Activated CD4-positive, alpha-beta memory T cell treated with anti-CD3 and anti-CD28 coated beads for 36 hours (primary cell): ENCODE measurements at places on chromosomes 2 and 18. TPM values are rescaled to one million over a fixed set of nuclear protein-coding genes. Genes with fewer than 3 reads are reported as not detected.

DNA sequence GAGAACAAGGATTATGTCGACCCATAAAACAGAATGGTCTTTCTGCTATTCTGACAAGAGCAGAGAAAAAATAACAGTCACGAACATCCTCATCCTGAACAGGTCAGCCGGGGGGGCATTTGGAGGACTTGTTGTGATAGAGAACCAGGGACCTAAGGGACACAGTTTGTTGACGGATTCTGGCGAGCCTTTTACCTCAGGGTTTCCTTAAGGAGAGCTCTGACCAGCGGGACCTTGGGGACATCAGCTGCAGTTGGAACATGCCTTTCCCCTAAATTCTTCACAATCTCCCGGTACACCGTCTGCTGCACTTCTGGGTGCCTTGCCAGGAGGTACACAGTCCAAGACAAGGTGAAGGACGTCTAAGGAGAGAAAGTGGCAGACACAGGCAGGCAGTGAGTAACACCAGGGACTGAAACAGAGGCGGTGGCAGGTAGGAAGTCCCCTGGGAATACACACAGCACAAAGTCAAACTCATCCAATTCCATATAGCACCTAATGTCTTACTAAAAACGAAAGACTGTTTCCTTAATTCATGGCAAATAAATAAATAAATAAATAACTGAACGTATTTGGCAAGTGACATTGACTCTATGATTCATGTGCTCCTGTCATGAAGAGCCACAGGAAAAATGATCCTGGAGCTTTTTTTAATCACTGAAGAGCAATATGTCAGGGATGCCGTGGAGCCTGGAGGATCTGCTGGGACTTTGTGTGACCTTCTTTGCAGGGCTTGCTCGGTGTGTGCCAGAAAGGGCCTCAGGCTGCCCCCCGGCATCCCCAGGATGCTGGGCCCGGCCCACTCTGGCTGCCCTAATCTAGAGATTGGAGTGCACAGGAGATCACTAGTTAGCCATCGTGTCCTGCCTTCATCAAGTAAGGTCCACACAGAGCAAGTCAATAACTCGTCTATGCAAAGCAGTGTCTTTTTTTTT, 24.7 kb downstream of the CYP27C1 start:
- no peak for DNase-seq
- H3K4me3 ChIP-seq: no peak overlapping the region
- H3K36me3 ChIP-seq: no peaks in the 10 kb centered on the region
- H3K27ac ChIP-seq: no peak overlapping the region

DNA sequence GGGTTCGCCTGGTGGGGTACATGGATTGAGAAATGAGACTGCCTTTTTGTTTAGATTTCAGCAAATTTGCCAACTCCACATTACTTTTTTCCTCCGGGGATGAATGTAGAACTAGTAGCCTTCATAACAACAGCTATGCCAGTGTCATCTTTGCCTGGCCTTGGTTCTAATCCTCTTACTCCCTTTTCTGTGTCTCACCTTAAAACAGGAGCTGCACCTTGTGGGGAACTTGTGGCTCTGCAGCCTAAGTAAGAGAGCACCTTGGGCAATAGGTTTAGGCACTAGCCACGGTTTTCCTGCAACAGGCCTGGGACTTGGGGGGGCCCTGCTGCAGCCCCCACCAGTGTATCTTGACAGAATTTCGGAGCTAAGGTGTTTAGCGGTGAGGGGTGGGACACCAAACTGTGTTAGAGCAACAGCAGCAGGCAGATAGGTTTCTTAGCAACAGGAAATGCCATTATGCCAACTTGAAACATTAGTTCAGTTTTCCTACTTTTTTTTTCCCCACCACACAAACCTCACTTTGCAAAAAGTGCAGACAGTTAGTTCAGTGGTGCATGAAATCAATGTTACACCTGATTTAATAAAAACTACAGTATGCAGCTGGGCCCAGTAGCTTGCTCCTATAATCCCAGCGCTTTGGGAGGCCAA, 173.7 kb downstream of the PRKCE start:
- H3K36me3 ChIP-seq: no peaks in the 10 kb centered on the region
- H3K27ac ChIP-seq: no peak overlapping the region
- H3K4me3 ChIP-seq: no peak overlapping the region
- H3K27me3 ChIP-seq: no peaks in the 10 kb centered on the region

Gene RUFY4
- total RNA-seq: 1.8 TPM

Gene POTEC
- not detected for total RNA-seq

- no peak for DNase-seq
- H3K27ac ChIP-seq: no peak overlapping the region
- no peaks in the 10 kb centered on the region for H3K36me3 ChIP-seq
- no peaks in the 10 kb centered on the region for H3K27me3 ChIP-seq
- H3K4me1 ChIP-seq: no peaks in the 10 kb centered on the region
- no peak overlapping the region for H3K4me3 ChIP-seq
Measured at GRCh38 chr2:167196461-167197252, 308.4 kb downstream of the XIRP2 start.

Gene COLEC11
- 0.31 TPM for total RNA-seq

DNA sequence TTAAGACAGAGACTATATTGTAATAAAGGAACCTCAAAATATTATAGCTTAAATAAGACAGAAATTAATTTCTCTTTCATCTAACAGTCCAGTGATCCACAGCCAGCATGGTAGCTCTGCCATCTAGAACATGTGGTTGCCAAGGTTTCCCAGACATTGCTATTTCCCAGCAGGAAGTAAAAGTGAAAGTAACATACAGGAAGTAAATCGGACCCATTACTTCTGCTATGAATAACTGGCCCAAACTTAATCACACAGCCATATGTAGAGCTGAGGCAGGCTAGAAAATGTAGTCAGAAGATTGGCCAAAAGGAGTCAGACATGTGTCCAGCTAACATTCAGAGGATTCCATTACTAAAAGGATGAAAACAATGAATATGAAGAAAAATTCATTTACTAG, 71.0 kb downstream of the NOL4 start:
- no peaks in the 10 kb centered on the region for H3K36me3 ChIP-seq
- no peak for DNase-seq
- no peak overlapping the region for H3K4me3 ChIP-seq
- no peaks in the 10 kb centered on the region for H3K4me1 ChIP-seq

Gene CD302
- total RNA-seq: 0.55 TPM

DNA sequence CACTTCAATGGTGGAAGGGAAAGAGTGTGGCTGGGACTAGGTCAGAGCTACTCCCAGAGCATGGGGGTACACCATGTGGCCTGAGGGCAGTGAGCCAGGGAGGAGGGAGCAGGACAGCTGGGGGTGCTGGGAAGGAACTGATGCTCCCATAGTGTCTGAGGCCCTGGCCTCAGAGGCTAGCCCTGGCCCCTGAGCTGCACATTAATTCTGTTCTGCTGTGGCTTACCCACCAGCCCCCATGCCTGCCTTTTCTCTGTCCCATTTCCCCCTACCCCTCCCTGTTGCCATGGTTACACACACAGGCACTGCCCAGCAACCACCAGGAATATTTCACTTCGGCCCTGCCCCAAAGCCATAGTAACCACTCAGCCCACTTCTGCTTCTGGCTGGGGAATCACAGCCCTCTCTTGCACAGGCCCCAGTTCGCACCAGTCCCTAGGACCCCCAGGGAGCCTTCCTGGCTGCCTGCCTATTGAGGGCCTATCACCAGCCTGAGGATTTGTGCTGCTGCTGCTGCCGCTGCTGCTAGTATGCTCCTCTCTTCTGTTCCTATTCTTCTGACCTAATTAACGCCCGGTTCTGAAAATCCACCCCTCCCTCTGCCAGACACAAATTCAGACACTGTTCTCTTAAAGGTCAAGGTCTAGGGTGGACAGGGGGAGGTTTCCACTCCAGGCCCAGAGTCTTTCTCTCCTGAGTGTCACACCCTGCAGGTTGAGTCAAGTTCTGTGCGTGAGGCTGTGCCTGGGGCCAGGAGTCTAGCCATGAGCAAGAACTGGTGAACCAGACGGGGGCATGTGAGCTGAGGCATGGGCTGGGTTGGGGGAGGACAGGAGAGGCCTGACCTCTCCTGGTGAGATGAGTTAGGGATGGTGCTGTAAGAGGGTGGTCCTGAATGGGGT, 87.1 kb upstream of the MCFD2 start:
- no peak overlapping the region for H3K4me3 ChIP-seq
- H3K27ac ChIP-seq: no peak overlapping the region
- no peaks in the 10 kb centered on the region for H3K4me1 ChIP-seq

- DNase-seq: peak; percentile 81
- peaks cover 25% of the 10 kb centered on the region for H3K4me1 ChIP-seq
- no peaks in the 10 kb centered on the region for H3K27me3 ChIP-seq
- H3K27ac ChIP-seq: peak overlapping the region; percentile 3
Measured at GRCh38 chr2:24827321-24828237, 34.4 kb downstream of the CENPO start.

DNA sequence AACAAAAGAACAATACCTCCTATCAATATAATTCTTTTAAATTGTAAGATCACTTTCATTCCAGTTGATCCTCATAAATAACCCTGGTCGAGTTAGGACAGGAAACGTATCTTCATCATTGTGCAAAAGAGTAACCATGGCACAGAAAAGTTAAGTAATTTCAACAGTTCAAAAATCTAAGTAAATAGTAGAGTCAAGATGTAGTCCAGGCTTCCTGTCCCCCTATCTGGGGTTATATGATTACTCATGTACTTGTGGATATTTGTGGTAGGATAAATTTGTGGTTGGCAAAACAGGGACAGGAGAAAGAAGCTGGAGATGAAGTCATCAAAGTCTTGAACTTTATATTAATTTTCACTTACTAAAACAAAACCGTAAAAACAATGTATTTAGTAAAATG, 772.6 kb downstream of the TSN start:
- H3K4me3 ChIP-seq: no peak overlapping the region
- DNase-seq: no peak
- H3K36me3 ChIP-seq: no peaks in the 10 kb centered on the region
- H3K27ac ChIP-seq: no peak overlapping the region
- no peaks in the 10 kb centered on the region for H3K27me3 ChIP-seq

Gene CRYBA2
- total RNA-seq: not detected

Gene LYPD6
- not detected for total RNA-seq

- DNase-seq: no peak
- H3K27ac ChIP-seq: no peak overlapping the region
- H3K36me3 ChIP-seq: no peaks in the 10 kb centered on the region
- peaks cover 11% of the 10 kb centered on the region for H3K27me3 ChIP-seq
- no peaks in the 10 kb centered on the region for H3K4me1 ChIP-seq
Measured at GRCh38 chr2:88258208-88258607, 88.1 kb downstream of the THNSL2 start.

- no peaks in the 10 kb centered on the region for H3K4me1 ChIP-seq
- peaks cover 3% of the 10 kb centered on the region for H3K27me3 ChIP-seq
- H3K4me3 ChIP-seq: no peak overlapping the region
- H3K36me3 ChIP-seq: no peaks in the 10 kb centered on the region
- DNase-seq: no peak
- H3K27ac ChIP-seq: no peak overlapping the region
Measured at GRCh38 chr2:150699218-150699617, 211.8 kb upstream of the RND3 start.

Gene RNF144A
- total RNA-seq: 22.7 TPM

Gene C1D
- total RNA-seq: 20.8 TPM

DNA sequence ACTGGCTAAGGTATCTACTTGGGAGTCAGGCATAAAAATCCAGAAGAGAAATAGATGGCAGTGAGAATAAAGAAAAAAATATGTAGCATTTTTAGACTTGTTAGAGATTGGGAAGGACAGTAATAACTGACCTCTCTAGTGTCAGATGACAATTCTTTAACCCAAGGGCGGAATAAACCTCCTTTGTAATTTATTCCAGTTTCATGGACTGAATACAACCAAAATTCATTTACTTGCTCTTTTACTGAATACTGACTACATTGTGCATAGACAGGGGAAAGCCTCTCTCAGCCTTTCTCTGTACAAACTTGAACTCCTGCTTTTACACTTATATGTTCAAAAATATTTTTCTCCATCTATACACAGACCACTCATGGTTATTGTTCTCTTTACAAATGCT, 475.3 kb upstream of the RAB12 start:
- no peak for DNase-seq
- no peaks in the 10 kb centered on the region for H3K27me3 ChIP-seq
- H3K4me1 ChIP-seq: no peaks in the 10 kb centered on the region
- no peaks in the 10 kb centered on the region for H3K36me3 ChIP-seq
- H3K4me3 ChIP-seq: no peak overlapping the region

Gene DSG1
- not detected for total RNA-seq

Gene GPR45
- not detected for total RNA-seq

DNA sequence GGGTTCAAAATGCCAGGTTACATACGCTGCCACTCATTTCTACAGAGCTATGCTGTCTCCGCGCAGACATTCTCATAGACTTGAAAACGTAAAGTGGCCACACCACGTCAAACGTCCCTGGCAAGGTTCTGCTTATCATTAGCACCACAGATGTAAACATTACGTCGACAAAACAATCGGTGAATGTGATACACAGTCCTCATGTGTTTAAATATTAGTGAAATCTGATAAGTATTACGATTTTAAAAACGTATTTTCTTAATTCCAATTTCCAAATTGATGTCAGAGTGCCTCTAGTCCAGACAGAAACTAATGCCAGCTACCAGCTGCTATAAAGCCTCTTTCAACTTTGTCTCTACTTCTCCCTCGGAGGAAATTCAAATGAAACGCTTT, 1.2 kb downstream of the STK17B start:
- peaks cover 42% of the 10 kb centered on the region for H3K4me1 ChIP-seq
- H3K27me3 ChIP-seq: no peaks in the 10 kb centered on the region
- peaks cover 46% of the 10 kb centered on the region for H3K36me3 ChIP-seq
- peak; percentile 74 for DNase-seq
- H3K4me3 ChIP-seq: peak overlapping the region; percentile 93

DNA sequence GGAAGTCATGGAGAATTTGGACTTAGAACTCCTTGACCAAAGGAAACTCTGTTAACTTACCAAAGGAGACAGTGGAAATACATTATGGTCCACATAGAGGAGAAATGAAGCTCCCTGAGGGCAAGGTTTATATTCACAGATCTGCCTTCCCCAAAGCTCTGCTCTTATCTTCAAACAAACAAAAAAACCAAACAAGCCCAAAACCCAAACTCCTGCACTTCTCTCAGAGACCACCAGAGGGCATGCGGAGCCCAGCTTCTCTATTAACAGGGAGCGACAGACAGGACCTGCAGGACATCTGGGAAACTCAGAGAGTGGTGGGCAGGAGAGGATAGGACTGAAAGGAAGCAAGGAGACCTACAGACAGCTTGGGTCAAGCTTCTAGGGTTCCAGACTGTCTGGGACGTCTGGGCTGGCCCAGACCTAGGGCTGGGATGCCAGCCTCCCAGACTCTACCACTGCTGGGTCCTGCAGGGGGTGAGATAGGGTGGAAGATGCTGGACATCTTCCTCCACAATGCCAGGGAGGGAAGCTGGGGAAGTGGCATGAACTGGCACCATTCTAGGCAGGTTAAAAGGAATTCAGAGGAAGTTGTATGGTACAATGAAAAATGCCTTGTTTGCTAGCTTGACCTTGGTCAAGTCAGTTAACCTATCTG, 4.0 kb upstream of the WNT10A start:
- DNase-seq: peak; percentile 82
- H3K27me3 ChIP-seq: peaks cover 32% of the 10 kb centered on the region
- peaks cover 38% of the 10 kb centered on the region for H3K4me1 ChIP-seq
- H3K27ac ChIP-seq: peak overlapping the region; percentile 3
- H3K4me3 ChIP-seq: no peak overlapping the region
- no peaks in the 10 kb centered on the region for H3K36me3 ChIP-seq
